ENCODE measurements at places on chromosomes 7 and 10.

DNA sequence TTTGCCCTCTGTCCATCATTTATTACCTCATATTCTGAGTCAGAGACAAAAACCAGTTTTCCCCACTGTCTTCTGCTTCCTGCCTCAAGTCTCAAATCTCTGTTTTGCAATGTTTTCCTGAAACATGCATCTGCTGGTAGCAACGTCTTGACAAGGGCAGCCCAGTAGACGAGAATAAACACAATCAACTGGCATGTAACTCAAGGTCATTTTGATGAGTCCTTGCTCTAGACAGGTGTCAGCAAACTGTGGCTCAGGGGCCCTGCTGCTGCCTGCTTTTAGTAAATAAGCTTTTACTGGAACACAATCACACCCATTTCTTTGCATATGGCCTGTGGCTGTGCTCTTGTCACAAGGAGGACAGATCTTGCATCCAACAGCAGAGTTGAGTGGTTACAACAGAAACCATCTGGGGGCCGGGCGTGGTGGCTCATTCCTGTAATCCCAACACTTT lies 59.8 kb downstream of the ITIH5 start:
- peaks cover 7% of the 10 kb centered on the region for H3K36me3 ChIP-seq
- DNase-seq: no peak
- H3K27ac ChIP-seq: peak overlapping the region; percentile 96
- H3K27me3 ChIP-seq: peaks cover 3% of the 10 kb centered on the region
- H3K4me1 ChIP-seq: peaks cover 14% of the 10 kb centered on the region
- H3K4me3 ChIP-seq: peak overlapping the region; percentile 46

GRCh38 chr7:2863461-2864066 lies 19.5 kb upstream of the GNA12 start:
- no peak for DNase-seq
- no peaks in the 10 kb centered on the region for H3K36me3 ChIP-seq
- H3K27me3 ChIP-seq: no peaks in the 10 kb centered on the region
- no peak overlapping the region for H3K4me3 ChIP-seq
- peaks cover 16% of the 10 kb centered on the region for H3K4me1 ChIP-seq

DNA sequence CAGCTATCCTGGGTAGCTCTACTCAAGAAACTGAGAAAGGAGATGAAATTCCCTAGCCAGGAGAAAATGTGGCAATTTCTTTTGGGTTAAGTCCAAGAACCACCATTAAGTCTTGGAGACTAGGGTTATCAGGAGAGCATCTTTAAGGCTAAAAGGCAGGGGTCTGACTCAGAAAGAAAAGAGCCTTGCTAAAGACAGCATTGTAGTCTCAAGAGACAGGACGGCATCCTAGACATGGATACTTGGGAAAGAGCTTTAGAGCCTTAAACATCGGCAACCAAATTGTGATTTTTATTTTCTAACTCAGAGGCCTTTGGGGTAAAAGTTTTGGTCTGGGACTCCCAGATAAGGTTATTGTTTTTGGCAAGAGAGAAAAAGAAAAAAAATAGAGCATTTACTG lies 83.1 kb downstream of the FAS start:
- peaks cover 3% of the 10 kb centered on the region for H3K27me3 ChIP-seq
- peaks cover 4% of the 10 kb centered on the region for H3K4me1 ChIP-seq
- H3K27ac ChIP-seq: no peak overlapping the region
- no peak overlapping the region for H3K4me3 ChIP-seq
- H3K36me3 ChIP-seq: no peaks in the 10 kb centered on the region
- no peak for DNase-seq

GRCh38 chr10:130959752-130960195 lies 351.7 kb downstream of the TCERG1L start:
- no peak overlapping the region for H3K4me3 ChIP-seq
- no peak for DNase-seq
- H3K27me3 ChIP-seq: peaks cover 17% of the 10 kb centered on the region
- H3K4me1 ChIP-seq: no peaks in the 10 kb centered on the region
- no peaks in the 10 kb centered on the region for H3K36me3 ChIP-seq

DNA sequence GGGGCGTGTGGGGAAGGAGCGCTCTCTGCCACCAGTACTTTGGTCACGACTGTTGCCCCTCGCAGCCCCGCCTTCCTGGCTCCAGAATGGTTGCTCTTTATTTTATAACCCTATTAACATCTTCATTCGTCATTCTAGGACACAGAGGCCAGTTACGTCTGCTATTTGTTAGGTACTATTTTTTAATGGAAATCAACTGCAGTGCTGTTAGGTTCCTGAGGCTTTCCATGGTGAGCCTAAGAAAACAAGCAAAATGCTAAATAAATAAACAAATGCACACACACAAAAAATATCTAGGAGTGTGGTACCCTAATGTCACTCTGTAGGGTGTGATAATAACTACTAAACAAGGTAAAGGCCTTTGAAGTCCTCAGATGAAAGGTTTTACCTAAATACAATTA lies 71.1 kb downstream of the SLC37A3 start:
- H3K4me3 ChIP-seq: no peak overlapping the region
- DNase-seq: no peak
- H3K27me3 ChIP-seq: no peaks in the 10 kb centered on the region
- H3K4me1 ChIP-seq: peaks cover 9% of the 10 kb centered on the region
- no peak overlapping the region for H3K27ac ChIP-seq

- peak; percentile 76 for DNase-seq
- H3K4me1 ChIP-seq: peaks cover 34% of the 10 kb centered on the region
- no peaks in the 10 kb centered on the region for H3K36me3 ChIP-seq
- peaks cover 7% of the 10 kb centered on the region for H3K27me3 ChIP-seq
- H3K27ac ChIP-seq: peak overlapping the region; percentile 82
Observed at GRCh38 chr7:25951414-25952260, 200.4 kb upstream of the NFE2L3 start.

DNA sequence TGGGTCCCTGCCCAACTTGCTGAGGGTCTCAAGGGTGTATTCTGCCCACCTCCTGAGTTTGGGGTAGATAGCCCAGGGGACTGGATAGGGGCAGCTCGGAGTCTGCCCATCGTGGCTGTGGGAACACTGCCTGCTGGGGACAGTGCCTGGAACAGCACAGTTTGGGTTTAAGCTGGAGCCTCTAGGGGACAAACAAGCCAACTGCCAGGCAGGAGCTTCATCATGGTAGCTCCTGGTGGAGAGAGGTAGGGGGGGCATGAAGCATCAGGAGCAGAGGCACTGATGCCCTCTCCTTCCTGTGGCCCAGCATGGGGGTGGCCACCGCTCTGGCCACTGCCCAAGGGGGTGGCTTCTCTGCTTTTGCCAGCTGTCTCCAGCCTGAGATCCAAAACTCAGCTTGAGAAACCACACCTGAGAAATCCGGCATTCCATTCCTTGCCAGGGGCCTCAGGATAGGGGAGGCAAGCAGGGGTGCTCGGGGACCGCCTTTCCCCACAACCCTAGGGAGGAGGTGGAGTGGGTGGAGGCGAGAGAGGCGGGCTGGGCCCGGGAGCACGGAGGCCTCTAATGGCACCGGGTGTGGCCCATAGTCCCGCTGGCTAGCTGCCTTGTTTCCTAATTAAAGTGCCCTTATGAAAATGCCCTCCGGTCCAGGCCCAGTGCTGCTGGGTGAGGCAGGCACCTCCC lies 47.6 kb downstream of the UNC5B start:
- no peaks in the 10 kb centered on the region for H3K36me3 ChIP-seq
- peaks cover 62% of the 10 kb centered on the region for H3K4me1 ChIP-seq
- H3K27ac ChIP-seq: no peak overlapping the region
- DNase-seq: no peak
- no peak overlapping the region for H3K4me3 ChIP-seq

DNA sequence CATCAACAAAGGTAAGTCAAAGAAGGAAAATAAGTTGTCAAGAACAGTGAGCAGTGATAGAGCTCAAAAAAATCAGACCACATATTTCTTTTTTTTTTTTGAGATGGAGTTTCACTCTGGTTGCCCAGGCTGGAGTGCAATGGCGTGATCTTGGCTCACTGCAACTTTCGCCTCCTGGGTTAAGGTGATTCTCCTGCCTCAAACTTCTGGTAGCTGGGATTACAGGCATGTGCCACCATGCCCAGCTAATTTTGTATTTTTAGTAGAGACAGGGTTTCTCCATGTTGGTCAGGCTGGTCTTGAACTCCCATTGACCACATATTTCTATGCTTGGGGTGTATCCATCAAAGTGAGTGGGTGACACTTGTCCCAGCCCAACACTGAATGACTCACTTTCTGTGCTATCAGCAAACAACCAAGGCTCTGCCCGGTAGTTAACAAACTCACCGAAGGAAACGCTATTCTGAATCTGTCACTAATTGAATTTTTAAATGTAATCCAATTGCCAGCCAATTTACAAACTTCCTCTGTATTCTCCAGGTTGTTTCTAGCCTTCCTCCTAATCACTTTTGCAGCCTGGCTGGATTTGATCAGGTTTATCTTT lies 19.6 kb upstream of the SMNDC1 start:
- H3K4me1 ChIP-seq: no peaks in the 10 kb centered on the region
- no peak overlapping the region for H3K27ac ChIP-seq
- DNase-seq: no peak
- H3K4me3 ChIP-seq: no peak overlapping the region
- no peaks in the 10 kb centered on the region for H3K36me3 ChIP-seq
